ENCODE measurements at places on chromosomes 12 and 14. TPM values are rescaled to one million over a fixed set of nuclear protein-coding genes. Genes with fewer than 3 reads are reported as not detected.
A peak's percentile ranks its signal among the peaks of the same experiment; 100 is the strongest.

GRCh38 chr12:112676507-112676906 is 115.0 kb upstream of the RPH3A start:
- DNase-seq: no peak

- DNase-seq: no peak
These were observed 187.3 kb downstream of the MIPOL1 start for GRCh38 chr14:37384870-37385596.

DNA sequence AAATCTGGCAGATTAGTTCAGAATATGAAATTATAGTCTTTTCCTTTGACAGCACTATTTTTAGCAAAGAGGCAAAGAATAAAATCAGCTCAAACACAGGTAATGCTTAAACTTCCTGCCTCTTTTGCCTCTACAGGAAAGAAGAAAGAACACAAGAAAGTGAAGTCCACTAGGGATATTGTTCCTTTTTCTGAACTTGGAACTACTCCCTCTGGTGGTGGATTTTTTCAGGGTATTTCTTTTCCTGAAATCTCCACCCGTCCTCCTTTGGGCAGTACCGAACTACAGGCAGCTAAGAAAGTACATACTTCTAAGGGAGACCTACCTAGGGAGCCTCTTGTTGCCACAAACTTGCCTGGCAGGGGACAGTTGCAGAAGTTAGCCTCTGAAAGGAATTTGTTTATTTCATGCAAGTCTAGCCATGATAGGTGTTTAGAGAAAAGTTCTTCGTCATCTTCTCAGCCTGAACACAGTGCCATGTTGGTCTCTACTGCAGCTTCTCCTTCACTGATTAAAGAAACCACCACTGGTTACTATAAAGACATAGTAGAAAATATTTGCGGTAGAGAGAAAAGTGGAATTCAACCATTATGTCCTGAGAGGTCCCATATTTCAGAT is 17.4 kb downstream of the TMPO start:
- DNase-seq: peak; percentile 69

DNA sequence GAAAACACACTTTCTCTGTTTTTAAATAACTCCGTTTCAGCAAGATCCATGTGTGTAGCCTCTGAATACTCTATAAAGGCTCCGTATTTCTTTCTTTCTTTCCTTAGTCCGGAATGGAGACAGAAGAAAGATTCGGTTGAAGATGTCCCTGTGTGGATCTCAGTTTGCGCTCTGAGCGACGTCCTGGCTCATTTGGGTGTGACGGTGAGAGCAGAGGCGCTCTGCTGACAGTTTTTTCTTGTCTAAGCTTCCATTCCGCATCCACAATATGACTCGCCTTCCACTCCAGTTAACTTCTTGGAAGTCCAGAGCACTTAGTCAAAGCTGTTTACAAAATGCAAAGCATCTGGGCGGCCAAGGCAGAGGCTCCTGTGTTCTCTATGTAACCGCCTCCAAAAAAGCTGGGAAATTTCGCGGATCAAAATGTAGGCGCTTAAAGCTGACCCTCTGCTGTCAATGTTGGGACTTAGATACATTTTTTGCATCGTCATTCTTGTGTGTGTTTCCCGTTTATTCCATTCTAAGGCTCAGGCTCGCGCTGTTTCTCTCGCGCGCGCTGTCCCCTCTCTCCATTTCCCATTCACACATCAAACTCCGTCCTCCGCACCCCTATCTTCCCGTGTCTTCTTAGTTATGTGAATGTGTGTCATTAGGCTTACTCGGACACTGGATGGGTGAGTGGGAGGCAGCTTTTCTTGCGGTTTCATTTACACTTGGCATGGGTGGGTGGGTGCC is 880 bp upstream of the FLRT2 start:
- peak; percentile 65 for DNase-seq

DNA sequence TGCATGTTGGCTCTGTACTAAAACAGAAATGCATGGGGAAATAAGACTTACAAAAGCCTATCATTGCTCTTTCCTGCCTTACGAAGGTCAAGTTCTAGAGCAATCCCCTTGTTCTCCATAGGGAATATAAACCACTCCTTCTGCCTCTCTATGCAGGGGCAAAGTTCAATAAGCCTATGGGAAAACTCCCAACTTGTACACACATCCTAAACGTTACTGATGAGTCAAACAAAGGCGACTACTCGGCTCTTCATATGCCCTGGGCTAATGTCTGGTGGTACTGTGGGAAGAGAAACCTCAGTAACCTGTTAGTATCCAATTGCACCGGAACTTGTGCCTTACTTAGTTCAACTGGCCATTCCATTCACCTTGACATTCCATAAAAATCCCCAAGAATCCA is 32.7 kb downstream of the PRMT8 start:
- no peak for DNase-seq

GRCh38 chr14:99544991-99545390 is 59.0 kb downstream of the CCDC85C start:
- DNase-seq: no peak

- DNase-seq: peak; percentile 38
These were observed 160.0 kb downstream of the BCAT1 start for GRCh38 chr12:24788886-24789285.

DNA sequence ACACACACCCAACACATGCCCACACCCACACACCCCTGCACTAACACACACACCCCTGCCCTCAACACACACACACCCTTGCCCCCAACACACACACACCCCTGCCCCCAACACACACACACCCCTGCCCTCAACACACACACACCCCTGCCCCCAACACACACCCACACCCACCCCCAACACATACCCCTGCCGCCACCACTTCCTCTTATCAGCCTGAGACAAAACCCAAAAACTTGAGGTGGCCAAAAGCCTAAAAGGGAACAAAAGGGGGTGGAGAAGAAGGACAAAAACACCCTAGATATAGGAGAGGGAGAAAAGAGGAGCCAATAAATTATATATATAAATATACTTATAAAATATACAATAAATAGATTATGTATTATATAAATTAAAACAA is 9.1 kb upstream of the DEGS2 start:
- DNase-seq: no peak

DNA sequence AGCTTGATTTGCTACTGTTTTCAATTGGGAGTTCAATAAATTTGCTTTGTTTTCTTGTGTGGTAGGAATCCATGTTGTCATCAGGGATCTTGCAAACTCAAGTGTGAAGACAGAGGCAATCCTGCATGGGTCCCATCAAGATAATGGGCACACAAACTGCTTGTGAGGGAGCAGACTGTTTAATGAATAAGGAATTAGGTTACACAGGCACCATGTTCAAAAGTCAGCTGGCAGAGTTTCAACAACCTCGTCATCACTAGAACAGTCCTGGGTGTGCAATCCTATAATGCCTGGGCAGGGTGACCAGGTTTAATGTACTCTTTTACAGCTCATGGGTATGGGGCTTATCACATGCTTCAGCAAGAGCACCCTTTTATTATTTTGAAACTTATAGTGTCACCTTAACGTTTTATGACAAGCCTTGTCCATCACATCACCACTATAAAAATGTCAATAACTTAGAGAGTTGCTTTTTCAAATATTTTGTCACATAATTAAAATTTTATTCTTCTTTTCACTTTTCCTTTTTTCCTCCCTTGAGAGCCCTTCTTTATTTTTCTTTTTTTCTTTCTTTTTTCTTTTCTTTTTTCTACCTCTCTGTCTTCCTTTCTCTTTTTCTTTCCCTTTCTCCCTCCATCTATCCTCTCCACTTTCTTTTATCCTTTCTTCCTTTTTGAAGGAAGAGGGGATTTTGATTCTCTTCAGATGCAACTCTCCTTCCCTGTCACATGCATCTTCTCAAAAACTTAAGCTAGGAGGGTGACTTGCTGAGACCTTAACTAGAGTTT is 252.2 kb upstream of the ATP2B1 start:
- DNase-seq: peak; percentile 22

DNA sequence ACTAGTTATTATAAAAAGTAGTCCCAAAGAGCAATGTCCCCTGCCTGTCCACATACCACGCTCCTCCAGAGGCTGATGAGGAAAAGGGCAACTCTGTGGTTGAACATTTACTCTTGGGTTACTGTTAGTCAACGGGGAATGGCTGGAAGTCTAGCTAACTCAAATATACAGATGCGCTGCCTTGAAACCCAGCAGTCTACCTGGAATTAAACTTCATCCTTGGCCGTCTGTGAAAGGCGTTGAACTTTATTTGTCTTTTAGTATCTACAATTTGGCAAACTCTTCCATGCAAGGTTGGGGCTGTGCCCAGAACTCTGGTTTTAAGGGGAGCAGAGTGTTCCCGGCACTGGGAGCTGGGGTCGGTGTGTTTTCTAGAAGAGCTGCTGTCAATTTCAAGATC is 3.9 kb upstream of the MEG3 start:
- no peak for DNase-seq

The SELPLG gene
- 2.1 TPM for total RNA-seq

- no peak for DNase-seq
These were observed 78.1 kb upstream of the PTHLH start for GRCh38 chr12:28050606-28051005.

The NAA25 gene
- 22.4 TPM for total RNA-seq

The C14orf93 gene
- total RNA-seq: 4.0 TPM

DNA sequence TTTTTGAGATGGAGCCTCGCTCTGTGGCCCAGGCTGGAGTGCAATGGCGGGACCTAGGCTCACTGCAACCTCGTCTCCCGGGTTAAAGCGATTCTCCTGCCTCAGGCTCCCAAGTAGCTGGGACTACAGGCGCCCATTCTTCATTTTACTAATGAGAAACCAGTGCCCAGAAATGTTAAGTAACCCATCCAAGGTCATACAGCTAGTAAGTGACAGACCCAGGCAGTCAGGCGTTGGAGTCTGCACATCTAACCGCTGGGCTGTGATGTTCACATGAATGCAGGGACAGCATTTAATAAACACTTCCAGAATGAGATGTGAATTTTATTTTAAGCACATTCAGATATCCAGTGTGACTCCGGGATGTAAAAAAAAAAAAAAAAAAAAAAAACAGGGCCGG is 1.3 kb upstream of the TRIP11 start:
- no peak for DNase-seq

The NEUROD4 gene
- total RNA-seq: not detected

The ACOT6 gene
- not detected for total RNA-seq

DNA sequence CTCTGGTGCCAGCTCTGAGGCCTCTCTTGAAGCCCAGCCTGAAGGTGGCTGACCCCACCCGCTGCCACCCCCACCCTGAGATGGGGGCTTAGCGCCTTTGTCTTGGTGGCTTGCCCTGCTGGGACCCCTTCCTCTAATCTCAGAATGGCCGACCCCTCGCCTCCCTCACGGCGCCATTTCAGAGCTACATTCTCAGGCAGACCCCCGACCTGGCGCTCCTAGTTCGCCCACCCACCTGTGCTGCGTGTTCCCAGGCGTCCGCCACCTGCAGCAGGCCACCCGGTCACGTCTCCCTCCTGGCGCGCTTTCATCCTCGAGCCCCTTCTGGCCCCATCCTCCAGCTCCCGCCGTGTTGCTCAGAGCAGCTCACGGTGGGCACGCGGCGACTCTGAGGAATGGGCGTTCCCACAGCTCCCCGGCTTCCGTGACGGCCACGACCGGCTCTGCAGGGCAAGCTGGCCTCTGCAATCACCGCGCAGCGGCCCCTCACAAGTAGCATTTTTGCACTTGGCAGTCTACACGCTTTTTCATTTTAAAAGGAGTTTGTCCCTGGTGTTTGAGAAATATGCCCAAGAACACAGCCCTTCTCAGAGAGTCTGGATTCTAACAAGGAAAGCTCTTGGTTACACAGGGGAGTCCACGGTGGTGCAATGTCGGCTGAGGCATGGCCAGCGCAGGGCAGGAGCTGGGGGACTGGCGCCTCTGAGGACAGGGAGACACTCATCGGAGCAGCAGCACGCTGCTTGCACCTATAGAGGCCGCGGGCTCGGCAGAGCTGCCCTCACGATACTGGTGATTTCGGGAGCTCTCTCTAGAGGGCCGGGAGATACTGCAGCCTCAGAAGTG is 105.7 kb upstream of the C14orf180 start:
- no peak for DNase-seq

DNA sequence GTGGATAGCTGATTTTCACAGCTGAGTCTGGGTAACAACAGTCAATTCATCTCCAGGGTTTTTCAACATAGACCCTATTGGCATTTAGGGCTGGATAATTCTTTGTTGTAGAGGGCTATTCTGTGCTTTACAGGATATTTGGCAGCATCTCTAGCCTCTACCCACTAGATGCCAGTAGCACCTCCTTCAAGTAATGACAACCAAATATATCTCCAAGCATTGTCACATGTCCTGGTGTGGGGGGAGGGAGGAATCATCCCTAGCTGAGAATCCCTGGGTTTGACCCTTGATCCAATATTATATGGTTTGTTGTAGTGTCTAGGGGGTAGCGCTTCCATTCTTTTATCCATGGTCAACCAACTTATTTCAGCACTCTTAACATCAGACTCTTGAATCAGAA is 157.2 kb downstream of the ANO4 start:
- no peak for DNase-seq

The ANKS1B gene
- total RNA-seq: 0.11 TPM

DNA sequence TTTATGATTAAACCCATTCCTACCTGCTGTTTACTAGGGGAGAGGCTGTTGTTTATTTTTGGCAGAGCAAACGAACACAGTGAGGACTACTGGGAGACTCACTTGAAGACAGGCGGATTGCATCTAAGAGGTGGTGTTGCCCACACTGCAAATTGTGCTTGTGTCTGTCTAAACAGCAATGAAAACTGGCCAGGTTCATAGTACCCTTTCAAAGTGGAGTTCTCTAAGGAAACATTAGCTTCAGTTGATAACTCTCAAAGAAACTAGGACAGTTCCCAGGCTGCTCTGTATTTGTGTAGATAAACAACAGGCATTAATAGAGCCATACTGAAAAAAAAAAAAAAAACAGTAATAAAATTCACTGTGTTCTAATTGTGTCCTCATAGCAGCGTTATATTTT is 466.0 kb upstream of the RGS6 start:
- DNase-seq: no peak

- peak; percentile 32 for DNase-seq
These were observed 242.1 kb downstream of the CACNA1C start for GRCh38 chr12:2294651-2295475.

DNA sequence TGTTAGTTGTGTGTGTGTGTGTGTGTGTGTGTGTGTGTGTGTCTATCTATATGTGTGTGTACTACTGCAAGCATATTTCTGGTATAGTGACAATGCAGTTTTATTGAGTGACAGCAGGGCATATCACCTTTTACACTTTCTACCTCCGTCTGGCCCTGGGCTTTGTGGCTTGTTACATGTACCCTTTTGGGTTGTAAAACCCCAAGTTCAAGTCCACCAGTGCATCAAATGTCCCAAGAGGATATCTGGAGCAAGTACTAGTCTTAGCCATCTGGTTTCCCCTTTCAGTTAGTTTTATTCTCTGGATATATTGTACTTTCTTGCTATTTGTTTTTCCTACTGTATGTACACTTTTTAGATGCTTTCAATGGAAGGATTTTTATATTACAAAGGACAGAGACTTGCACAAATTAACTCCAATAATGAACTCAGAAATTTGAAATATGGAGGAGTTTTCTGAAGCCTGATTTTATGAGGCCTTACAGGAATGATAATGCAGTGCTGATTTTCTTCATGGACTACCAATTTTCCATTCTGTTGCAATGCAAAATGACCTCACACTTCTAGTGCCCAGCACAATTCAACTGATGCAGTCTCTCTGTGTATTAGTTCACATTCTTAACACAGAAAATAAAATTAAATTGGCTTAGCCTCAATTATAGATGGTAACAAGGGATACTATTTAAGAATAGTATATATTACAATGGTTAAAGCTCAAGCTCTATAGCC is 29.1 kb downstream of the SLC16A7 start:
- DNase-seq: no peak

All from LHCN-M2 (cell line).